ENCODE measurements at places on chromosomes 5 and 9.

GRCh38 chr5:14097998-14098471 lies 45.1 kb upstream of the TRIO start:
- no peak for DNase-seq

GRCh38 chr9:134372581-134373267 lies 46.5 kb downstream of the RXRA start:
- DNase-seq, result no peak

- no peak for DNase-seq
Observed at GRCh38 chr5:143453720-143454119, 50.2 kb upstream of the NR3C1 start.

DNA sequence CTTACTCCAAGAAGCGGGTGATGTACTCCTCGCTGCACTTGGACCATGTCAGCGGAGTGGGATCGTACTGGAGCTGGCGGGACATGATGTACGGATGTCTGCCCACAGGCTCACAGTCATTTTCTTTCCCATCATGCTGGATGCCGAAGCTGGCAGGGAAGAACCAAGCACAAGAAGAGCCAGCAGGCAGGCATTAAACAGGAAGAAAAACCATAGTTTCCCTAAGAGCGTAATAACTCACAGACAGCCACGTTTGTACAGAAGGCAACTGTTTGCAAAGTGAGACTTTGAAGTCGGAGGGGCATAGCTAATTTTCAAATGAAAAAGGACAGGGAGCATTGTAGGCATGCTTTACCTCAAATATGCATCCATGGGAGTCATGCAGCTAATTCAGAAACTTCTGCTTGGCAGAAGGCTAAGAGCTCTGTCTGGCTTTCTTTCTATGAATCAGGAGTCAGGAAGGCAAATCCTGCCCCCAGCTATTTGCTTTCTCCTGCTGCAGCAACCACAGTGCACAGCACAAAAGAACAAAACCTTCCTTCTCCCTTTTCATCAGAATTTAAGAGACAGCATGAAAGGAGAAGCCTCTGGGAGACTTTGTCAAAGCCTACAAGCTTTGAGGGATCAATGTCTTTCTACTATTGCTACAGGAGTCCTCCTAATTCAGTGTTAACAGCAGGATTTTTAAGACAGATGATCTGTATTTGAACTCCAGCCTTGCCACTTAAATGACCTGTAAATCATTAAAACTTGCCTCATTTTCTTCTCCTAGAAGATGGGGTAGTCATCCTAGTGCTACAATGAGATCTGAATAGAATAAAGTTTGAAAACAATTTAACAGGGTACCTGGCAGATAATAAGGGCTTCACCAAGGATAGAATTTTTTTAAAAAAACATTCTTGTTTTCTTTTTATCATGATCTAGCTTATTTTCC lies 209.1 kb downstream of the TARS1 start:
- peak; percentile 35 for DNase-seq

GRCh38 chr9:77575785-77576184 lies 72.3 kb downstream of the GNA14 start:
- DNase-seq, result no peak

GRCh38 chr9:7456377-7456776 lies 343.2 kb downstream of the DMAC1 start:
- no peak for DNase-seq

GRCh38 chr9:1271367-1271766 lies 221.2 kb downstream of the DMRT2 start:
- no peak for DNase-seq

- no peak for DNase-seq
Observed at GRCh38 chr5:129118826-129119225, 24.3 kb downstream of the ISOC1 start.

DNA sequence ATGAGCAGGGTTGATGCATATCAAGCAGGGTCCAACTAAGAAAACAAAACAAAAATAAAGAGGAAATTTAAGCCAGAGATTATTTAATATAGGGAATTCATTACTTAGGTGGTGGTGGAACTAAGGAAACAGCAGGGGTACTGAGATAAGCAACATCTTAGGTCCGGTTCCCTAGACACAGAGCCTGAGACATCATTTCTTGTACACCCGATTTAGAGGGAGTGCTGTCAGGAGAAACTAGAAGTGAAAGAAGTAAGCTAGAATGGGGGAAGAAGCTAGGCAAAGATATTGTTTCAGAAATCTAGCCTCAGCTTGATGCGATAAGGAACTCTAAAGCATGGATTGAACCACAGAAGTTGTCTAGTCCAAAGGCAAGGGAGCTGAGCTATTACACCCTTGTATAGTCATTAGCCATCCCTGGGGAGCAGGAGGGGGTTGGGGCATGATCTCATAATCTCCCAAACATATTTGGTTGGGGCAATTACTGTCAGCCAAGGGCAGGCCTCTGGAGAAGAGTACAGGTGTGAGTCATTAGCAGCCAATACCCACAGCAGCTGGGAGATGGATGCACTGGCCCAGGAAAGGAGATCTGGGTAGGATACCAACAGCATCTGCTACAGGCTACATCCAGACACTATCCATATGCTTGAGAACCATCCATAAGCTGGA lies 194.5 kb downstream of the ARL15 start:
- DNase-seq, result no peak

DNA sequence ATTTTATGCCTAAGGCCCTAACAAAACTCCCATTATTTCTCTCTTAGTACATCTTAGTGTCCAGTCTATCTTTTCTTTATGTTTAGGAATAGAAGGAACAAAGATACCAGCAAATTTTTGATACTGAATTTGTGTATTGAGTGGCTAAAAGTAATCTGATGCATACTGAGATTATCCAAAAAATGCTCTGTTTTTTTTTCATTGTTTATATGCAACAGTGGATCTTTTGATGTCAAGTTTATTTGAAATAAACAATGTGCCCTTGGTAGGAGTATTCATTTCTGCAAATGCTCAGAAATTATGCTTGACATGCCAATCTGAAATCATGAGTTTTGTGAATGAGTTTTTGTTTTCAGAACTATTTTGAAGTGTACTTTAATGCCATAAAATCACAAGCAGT lies 58.7 kb downstream of the CCDC192 start:
- DNase-seq, result no peak

DNA sequence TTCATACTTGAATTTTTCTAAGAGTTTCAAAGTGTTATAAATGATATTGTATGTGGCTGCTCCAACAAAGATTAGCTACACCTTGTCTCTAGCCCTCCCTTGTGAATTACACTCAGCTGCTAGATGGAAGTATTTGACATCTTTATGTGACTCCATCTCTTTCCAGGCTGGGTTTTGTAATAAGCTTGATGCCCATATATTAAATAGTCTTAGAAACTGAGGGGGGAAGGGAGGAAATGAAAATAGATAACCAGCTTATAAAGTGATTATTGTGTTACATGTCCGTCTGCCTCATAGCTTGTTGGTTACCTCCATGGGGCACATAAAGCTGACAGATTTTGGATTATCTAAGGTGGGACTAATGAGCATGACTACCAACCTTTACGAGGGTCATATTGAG lies 63.4 kb downstream of the CD180 start:
- DNase-seq, result no peak

DNA sequence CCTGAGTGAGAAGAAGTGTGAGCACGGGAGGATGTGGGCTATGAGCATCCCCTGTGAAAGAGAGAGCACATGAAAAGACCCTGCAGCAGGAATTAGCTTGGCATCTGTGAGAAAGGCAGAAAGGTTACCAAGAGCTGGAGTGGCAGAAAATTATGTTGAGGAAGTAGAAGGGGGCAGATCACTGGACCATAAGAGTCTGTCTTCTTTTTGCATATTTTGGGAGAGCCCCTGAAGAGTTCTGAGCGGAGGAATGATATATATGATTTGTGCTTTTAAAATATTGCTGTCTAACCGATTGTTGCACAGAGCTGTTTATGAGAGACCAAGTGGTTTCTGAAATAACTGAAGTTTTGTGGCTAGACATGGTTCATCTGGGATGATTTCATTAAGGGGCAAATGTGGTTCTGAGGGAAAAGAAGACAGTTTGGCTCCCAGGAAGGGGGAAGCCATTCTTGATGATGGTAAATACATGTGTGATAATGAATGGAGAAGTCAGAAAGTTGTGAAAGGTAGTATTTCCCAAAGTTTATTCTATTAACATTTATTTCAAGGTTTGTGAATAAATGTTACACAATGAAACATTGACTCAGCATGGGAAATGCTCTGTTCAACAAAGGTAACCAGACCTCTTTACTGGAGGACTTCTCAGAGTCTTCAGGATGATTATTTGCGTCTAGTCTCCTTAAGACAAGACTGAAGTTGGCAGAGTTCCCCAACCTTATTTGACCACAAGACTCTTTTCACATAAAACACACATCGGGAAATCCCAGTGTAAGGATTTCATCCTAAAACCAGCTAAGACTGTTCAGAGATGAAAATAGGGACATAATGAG lies 31.5 kb upstream of the ADRB2 start:
- DNase-seq, result no peak

GRCh38 chr5:178632285-178632684 lies 5.4 kb upstream of the CLK4 start:
- no peak for DNase-seq

DNA sequence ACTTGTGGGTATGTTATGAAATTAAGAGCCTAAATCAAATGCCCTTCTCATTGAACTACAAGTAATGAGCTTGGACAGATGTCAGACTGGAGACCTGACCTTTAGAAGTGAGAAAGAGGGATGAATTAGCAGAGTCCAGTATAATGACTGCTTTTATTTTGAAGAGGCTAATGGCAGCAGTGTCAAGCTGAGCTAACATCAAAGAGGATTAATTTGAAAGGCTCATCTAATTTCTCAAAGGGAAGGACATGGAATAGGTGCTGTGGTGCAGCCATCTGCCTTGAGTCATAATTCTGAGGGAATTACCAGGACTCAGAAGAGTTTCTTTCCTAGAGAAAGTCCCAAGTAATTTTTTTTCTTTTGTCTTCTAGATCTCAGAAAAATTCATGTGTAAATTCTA lies 57.6 kb downstream of the FAM81B start:
- no peak for DNase-seq

DNA sequence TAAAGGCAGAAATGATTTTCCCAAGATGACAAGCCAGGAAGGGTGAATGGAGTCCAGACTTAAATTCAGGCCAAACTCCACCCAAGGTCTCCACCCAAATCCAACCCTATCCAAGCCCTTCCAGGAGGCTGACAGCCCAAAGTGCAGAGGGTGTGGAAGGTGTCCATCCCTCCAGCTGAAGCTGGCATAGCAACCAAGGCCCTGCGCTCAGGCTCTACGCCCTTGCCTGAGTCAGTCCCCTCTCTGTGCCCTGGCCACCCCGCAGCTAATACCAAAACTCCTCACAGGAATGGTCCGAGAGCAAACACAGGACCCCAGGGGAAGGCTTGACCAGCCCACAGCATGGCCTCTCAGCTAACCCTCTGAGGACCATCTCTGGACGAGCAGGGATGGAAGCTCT lies 2.1 kb downstream of the SEPTIN8 start:
- DNase-seq, result no peak

DNA sequence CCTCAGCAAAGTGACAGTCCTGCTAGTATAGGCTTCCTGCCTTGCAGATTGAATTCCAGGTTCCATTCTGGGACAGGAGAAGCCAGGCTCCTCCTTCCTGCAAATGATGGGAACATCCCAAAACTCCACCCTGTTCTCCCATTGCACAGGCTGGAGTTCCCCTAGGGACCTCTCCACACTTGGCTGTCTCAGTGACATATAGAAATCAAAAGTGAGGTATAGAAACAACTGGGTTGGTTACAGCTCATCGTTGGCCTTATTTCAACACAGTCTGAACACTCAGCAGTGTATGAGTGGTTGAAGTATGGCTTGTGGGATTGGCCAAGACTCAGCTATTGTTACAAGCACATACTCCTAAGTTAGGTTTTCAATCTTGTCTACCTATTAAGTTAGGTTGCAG lies 157.8 kb upstream of the FTMT start:
- no peak for DNase-seq

- no peak for DNase-seq
Observed at GRCh38 chr9:79220251-79220650, 351.5 kb upstream of the TLE4 start.

DNA sequence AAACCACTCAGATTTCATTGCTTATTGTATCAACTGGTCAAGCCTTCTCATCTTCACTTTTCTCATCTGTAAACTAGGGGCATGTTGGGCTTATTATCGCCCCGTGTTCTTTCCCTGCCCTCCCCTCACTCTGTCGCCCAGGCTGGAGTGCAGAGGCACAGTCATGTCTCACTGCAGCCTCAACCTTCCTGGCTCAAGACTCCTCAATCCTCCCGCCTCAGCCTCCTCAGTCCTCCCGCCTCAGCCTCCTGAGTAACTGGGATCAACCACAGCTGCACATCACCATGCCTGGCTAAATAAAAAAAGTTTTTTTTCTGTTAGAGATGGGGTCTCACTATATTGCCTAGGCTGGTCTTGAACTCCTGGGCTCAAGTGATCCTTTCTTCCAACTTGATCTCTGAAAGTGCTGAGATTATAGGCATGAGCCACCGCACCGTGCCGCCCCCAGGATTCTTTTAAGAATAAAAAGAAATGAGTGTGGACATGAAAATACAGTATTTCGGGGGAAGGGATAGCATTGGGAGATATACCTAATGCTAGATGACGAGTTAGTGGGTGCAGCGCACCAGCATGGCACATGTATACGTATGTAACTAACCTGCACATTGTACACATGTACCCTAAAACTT lies 2.0 kb downstream of the MAML1 start:
- no peak for DNase-seq

- no peak for DNase-seq
Observed at GRCh38 chr9:134221273-134222017, 57.1 kb upstream of the RNU6ATAC start.

- DNase-seq, result no peak
Observed at GRCh38 chr5:151104795-151105194, 24.0 kb upstream of the TNIP1 start.

GRCh38 chr9:135474915-135475314 lies 4.7 kb upstream of the PPP1R26 start:
- peak; percentile 88 for DNase-seq

DNA sequence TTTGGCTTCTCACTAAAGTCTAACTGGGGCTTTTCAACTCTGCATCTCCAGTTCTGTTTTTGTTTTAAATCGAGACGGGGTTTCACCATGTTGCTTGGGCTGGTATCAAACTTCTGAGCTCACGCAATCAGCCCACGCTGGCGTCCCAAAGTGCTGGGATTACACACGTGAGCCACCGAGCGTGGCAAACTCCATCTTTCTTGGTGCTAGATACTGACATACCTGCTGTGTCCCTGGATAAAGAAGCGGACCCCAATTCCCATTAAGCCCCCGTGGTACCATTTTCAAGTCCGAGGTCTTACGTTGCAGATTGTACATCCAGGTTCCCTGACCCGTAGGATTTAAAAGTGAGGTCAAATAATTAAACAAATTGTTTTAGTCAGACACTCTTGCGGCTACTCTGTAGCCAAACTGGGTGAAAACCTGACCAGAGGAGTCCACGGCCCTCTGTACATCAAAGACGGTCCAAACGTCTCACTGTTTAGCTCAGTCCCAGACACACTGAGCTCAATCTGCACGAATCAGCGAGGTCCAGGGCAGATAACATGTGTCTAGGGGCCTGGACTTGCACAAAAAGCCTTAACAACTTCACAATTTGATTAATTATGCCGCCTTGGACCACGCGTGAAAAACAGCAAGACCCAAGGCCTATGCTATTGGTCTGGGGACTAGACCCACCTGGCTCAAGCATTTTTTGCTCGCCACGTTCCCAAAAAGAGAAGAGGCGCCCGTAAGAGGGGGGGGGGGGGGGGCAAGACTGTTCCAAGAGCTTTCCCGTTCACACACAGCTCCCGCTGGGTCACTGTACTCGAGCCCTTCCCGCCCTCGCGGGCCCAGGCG lies 727 bp upstream of the DNAJA1 start:
- DNase-seq, result peak; percentile 69

Data from spinal cord (tissue), 10 donors.